AG09309 (cell line): ENCODE measurements at places on chromosomes 7 and 10.
A peak's percentile ranks its signal among the peaks of the same experiment; 100 is the strongest.

GRCh38 chr7:27130540-27131389 is at the start of gene HOXA4:
HOXA4 (minus strand) TSS chr7:27130757; CDS start chr7:27130733, 24 bp downstream.
- DNase-seq, result no peak

DNA sequence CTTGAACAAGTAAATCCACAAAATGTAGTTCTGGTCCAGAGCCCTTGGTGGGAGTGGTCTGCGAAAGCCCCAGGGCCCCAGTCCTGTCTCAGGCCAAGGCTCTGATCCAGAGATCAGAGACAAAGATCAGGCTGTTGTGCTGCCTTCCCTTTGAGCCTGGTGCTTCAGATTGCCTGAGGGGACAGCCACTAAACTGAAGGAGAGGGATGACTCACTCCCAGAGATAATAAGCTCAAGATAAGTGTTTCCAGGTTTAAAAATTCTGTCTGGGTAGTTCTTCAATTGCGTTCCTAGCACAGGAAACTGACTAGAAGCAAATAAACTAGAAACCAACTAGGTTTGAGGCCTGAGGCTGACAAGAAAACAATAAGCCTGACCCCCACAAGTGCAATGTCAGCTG is 190.2 kb downstream of the RAMP3 start:
- DNase-seq, result peak; percentile 37

DNA sequence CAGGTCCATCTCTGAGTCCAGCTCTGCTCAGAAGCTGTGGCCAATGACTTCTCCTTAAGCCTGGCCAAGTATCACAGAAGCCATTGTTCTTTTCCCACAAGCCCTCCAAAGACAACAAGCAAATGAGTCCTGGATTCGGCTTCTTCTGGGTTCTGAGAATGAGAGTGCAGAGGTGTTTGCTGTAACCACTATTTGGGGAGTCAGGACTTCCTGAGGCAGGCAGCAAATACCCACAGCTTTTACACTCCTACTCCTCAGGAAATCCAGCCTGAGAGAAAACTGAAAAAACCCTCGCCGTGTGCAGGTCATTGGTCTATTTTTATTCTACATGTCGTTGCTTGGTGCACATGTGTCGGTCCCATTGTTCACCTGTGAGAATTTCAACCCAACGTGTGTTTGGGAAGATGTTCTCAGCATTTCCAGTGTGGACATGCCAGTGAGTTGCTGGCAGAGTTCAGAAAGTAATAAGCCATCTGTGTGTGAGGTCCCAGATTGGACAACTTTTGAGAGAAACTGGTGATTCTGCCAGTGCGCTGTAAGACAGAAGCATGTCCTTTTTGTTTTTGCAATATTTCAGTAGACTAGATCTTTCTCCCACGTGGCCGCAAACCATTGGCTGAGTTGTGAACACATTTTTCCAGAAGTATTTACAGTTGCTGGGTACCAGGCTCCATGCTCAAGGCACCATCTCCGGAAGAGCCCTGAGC is 121.6 kb upstream of the LYZL2 start:
- no peak for DNase-seq

GRCh38 chr7:6701860-6702259 is 4.9 kb downstream of the ZNF12 start:
- no peak for DNase-seq

GRCh38 chr7:22358820-22359697 is 2.1 kb upstream of the RAPGEF5 start:
- DNase-seq, result no peak

DNA sequence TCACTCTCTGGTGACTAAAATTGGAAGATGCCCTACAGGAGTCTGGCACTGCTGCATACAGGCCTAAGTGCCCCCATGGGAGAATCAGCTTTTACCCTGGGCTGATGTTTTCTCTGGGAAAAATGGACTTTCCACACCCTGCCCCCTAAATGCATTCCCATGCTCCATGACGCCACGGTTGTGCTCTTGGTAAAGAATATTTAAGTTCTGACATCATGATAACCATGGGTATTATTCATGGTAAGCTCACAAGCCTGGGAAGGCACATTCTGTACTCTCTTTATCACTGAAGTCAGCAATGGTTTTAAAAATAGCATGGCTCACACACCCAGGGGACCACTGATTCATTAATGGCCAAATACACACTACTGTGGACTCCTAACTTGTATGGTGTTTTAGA is 43.4 kb downstream of the HIPK2 start:
- peak; percentile 45 for DNase-seq

GRCh38 chr10:43108951-43109350 is 29.3 kb upstream of the CSGALNACT2 start:
- no peak for DNase-seq

DNA sequence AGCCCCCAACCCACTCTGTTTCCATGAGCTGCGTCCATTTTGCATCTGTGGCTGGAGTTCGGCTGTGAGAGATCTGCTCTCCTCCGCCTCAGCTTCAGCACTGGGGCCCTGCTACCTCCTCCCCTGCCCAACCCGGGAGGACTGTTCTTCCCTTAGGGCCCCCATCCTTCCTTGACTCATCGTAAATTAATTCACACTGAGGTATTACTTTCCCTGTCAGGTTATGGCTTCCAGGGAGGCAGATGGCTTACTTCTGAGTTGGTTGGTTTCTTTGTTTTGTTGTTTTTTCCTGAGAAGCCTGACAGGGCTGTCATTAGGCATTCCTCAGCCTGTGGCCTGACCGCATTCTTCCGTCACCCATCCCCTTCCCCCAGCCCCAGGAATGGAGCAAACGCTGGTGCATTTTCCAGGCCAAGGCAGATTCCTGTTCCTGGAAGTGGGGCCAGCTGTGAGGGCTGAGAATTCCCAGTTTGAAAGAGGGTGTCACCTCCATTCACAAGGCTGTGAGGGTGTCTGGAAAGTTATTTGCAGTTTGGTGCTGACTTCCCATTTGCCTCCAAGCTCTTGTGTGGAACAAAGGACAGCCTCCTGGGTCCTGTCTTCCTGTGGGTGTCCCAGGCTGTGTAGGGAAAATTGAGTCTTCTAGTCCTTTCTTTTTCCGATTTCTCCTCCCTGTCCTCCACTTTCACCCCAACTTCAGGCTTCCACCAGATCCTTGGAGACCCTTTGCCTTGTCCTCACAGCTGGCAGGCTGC is 11.7 kb downstream of the CPA5 start:
- peak; percentile 86 for DNase-seq

DNA sequence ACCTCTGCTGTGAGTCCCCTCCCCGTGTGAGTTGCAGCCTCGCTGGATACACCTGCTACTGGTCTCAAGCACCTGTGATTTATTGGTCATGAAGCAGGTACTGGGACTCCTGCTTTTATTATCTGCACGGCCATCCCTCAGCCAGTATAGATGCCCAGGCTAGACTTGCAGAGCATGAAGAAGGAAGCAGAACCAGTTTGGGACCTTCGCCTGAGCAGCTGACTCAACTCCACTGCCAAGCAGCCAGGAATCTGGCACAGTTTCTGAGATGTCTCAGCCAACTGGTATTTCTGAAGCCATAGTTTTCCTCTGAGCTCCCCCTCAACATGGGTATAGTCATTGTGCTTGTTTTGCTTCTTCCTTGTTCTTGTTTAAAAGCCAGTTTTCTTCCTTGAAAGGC is 28.0 kb upstream of the SLC39A12 start:
- peak; percentile 78 for DNase-seq

DNA sequence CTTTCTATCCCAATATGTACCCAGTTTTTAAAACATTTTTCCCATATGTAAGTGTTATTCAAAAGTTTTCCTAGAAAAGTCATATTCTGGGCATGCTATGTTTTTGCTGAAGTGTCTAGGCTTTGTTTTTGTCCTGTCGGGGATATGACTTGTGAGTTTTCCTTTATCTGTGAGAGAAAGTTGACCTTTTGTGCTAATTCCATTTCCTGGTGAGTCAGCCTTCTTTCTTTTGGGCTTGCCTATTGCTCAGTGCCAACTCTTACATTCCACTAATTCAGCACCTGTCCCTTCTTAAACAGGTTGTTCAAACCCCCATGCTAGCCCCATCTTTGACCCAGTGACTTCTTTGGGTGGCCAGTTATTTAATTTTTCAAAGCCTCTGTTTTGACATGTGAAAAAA is 146.2 kb downstream of the AHR start:
- DNase-seq, result no peak

DNA sequence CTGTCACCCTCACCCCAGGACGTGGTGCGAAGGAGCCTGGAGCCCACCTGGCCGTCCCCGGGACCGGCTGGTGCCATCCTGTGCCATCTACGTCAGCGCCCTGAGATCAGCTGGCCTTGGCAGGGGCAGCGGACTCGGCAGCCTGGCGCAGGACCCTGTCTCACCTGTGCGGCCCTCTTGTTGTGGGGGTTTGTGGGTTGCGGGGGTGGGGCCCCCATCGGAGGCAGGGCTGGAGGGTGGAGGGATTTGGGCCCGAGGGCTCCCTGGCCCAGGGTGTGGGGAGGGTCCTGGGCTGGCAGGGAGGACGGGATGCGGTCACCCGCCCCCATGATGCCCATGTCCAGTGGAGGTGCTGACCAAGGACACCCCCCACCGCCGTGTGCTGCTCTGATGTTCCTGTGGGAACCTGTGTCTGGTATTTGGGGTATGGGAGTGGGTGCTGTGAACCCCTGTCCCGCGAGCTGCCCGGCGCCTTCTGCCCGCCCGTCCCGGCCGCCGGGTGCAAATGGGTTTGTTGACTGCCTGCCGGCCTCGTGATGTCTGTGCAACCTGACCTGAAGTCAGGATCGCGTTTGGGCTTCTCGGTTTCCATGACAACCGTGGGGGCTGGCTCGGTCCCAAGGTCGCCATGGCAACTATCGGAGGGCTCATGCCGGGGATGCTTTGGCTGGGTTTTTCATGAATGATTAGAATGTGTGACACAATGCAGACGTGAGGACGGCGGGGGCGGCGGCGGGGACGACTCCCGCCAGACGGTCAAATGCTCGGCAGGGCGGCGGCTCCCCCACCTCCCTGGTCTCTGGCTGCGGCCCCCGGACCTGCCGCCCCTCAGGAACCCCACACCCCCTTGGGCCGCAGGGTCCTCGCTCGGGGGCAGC is 7.3 kb downstream of the MAFK start:
- DNase-seq, result peak; percentile 84

DNA sequence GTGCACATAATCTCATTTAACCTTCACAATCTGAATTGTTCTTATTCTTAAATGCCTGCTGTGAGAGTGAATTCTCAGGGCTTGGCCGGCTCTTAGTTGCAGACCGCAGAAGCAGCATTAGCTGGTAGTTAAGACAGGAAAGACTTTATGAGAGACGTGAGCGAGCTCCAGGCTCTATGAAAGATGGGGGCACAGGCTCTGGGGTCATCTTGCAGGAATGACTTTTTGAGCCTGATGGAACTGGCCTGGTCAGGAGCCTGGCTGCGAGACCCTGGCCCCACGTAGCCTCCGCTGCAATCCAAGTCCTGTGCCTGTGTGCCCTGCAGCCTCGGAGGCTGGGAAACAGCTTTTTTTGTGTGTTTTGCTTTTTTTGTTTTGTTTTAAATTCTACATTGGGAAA is 958.8 kb upstream of the ZNF722 start:
- no peak for DNase-seq

DNA sequence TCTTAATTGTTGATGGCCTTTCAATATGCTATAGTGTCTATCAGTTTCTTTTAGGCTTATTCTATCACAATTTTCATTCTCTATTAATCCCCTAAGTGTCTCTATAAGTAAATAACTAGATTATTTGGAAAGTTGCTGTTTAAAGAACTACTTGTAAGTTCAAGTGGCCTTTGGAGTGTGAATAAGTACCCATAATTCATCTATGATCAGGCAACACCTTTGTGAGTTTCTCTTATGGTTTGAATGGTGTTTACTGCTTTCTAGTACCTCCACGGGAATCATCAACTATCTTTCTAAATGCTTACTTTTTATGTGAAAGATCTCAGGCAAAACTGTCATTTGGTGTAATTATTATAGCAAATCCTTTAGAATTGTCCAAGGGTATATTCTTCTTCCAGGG is 166.7 kb downstream of the POU6F2 start:
- DNase-seq, result no peak

DNA sequence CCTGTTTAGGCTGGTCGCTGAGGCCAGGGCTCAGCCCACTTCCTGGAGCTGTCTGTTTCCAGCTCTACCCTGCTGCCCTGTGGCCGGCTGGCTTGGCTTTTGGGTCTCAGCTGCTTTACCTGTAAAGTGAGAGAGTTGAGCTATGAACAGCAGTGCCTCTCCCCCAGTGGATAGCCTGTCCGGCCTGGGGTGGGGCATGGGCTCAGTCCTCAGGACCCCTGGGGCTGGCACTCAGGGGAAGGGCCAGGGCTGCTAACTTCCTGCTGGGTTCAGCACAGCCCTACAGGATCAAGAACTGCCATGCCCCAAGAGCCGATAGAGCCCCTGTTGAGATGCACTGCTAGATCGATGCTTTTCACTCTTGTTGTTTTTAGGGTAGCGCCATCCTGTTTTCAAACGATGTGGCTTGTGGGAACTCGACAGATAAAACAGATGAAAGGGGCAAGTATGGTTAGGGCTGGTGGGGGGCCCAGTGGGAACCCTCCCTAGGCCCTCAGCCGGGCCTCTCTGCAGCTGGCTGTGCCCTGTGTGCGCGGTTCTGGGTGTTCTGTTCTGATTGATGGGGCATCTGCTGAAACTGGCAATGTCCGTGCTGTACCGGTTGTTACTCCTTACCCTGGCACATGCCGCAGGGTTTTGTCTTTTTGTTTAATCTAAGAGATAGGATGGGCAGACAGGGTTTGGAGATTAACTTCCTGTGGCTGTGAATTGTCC is 10.0 kb upstream of the SFRP5 start:
- DNase-seq, result no peak

GRCh38 chr10:2592360-2593160 is 474.8 kb upstream of the PFKP start:
- no peak for DNase-seq

- DNase-seq, result no peak
Observed at GRCh38 chr7:18656362-18656761, 160.8 kb downstream of the HDAC9 start.

- no peak for DNase-seq
Observed at GRCh38 chr7:142455392-142455791, 197.5 kb upstream of the PRSS58 start.

DNA sequence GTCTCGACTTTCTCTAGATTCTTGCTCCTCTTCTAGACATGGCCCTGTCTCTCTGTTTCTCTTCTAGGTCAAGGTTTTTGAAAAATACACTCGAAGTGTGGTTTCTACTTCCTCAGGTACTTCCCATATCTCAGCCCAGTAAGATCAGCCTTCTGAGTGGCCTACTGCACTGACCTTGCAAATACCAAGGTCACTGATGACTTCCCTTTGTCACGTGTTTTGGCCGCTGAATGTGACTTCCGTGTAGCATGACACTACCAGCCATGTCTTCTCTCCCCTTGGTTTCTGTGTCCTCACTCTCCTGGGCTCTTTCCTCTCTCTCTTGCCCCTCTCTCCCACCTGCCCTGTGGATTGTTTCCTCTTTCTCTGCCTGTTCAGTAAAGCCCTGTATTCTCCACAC is 7.9 kb upstream of the WIPF3 start:
- DNase-seq, result no peak

DNA sequence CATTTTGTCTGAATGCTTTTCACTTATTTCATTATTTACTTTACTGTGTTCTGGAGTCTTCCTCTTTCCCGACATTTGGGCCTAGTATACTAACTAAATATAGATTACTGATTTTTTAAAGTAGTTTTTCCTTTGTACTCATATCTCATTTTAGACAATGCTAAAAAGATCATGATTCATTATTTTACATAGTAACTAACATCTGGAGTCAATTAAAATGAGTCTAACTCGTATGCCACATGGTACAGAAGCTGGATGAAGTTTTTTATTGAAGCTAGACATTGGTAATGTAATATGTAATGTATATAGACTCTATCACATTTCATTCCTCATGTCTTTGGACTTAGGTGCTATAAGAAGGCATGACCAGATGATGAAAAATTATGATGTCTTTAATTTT is 156.3 kb upstream of the HGF start:
- no peak for DNase-seq

- no peak for DNase-seq
Observed at GRCh38 chr10:129969911-129970464, 5.9 kb upstream of the EBF3 start.
